ENCODE measurements at places on chromosomes 2 and 18. TPM values are rescaled to one million over a fixed set of nuclear protein-coding genes. Genes with fewer than 3 reads are reported as not detected.
A peak's percentile ranks its signal among the peaks of the same experiment; 100 is the strongest.

The HMSD gene
- total RNA-seq, result 0.06 TPM

The CABYR gene
- 1.4 TPM for total RNA-seq

DNA sequence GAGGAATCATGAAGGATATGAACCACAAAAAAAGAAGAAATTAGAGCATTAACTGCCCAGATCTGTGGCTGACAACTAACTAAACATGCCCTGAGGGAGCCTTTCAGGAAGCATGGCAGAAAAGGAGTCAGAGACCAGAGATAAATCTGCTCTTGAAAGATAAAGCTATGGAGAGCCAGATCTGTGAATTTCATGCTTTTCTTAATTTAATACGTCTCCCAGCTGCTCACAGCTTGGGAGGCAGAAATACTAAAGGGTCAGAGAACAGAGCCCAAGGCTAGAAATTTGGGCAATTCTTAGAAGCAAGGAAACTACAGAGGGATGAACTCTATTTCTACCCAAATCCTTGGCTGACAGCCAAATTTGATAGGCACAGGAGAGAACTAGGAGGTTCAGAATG lies 223.0 kb upstream of the DPP10 start:
- DNase-seq, result no peak

DNA sequence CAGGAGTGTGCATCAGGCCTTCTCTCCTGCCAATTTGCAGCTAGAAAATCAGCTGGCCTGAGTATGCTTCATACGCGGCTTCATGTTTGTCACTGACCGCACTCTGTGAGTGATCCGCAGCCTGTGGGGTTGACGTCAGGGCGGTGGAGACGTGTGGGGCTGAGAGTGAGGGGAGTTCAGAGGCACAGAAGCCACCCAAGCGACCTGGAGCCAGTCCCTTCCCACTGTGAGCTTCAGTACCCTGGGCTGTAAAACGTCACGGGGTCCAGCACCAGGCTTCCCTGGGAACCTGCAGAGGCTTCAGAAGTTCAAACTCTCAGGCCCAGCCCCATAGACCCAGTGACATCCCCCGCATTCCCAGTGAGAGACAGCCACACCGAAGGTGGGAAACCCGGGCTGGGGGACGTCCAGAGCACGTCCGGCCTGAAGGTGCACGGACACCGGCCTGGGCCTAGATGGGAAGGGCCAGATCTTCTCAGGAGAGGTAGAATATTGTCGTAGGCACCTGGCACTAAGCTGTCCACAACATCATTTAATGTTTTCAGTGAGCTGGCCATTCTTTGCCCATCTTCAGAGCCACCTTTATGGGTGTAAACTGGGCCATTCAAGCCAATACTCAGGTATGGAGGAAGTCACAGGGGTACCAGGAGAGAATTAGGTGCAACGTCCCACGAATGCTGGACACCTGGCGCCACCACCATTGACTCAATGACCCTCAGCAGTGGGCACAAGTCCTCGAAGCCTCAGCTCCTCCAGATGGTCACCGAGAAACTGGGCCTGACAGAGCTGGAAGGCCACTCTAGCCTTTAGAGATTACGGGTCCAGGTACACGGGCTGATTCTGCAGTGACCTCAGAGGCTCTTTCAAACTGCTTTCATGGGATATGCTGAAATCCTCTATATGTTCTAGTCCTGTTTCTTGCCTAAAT lies 235.6 kb upstream of the MYT1L start:
- peak; percentile 55 for DNase-seq

GRCh38 chr2:177164584-177165052 lies 48.0 kb upstream of the HNRNPA3 start:
- DNase-seq, result peak; percentile 83

DNA sequence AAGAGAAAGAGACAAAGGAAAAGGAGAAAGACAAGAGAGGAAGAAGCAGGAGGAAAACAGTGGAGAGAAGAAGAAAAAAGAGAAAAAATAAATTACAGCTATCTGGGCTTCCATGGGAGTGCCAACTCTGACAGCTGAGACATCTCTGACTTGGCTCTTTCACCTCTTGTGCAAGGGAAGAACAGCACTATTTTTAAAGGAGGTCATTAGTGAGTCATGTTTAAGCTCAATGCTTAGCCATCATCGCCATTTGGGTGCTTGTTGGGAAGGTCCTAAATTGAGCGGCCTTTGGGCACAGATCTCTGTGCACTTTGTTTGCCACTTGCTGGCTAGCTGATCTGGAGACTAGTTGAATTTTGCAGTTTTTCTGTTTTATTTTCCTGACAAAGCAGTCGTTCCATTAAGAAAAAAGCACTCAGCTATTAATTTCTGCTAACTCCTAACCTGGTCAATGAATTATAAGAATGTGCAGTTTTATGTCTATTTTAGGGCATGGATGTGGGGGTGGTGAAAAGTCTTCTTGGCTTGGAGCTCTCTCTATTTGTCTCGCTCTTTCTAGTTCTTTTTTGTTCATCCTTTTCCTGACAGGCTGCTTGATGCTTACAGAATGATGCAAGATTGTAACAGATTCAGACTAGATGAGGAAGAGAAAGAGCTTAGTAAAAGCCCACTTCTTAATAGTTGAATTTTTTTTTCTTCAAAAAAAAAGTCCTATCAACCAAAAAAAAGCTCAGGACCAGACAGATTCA lies 231.5 kb downstream of the SLC8A1 start:
- DNase-seq, result no peak

DNA sequence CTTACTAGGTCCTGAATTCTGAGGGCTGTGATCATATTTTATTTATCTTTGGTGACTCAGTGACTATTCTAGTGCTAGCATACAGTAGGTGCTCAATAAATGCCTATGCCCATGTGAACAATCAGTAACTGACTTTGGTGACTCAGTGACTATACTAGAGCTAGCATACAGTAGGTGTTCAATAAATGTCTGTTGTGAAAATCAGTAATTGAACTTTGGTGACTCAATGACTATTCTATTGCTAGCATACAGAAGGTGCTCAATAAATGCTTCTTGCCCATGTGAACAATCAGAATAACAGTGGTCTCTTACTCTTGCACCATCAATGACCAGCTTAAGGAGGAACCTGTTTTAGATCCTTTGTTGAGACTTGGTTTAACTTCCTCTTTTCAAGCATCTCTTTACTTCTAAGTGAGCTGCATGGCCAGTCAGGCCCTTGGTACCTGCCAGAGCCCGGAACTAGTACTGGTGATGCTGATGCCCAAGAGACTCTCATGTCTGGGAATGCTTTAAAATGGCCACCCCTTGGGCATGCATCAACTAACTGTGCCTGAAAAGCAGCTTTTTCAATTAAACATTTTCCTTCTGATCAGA lies 214.9 kb upstream of the SPRED2 start:
- DNase-seq, result no peak

The CAPN14 gene
- total RNA-seq, result 0.11 TPM

The FIGN gene
- 0.57 TPM for total RNA-seq

DNA sequence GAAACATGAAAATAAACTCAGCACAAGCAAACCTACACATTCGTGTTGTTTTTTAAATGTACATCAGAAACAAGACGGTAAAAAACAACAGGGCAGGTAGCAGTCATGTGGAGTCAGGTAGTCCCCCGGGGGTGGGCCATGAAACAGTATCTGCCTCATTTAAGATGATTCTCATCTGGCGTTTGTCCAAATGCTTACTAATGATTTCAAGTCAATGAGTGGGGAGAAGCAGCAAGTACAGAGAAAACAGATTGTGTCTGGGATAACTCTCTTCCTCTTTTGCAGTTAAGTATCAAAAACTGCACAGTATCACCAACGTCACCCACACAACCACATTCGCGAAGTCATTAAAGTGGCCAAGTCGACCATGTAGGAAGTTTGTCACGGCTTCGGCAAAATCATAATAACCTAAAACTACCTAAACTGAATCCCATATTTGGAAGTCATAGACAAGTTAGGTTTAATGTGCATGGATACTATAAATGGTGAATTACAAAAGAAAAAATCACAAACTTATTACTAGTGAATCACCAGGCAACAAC lies 1.3 kb downstream of the LAPTM4A start:
- peak; percentile 61 for DNase-seq

The CRACDL gene
- total RNA-seq, result 1.3 TPM

- no peak for DNase-seq
These were observed 18.6 kb downstream of the ADNP2 start for GRCh38 chr18:80127635-80128034.

DNA sequence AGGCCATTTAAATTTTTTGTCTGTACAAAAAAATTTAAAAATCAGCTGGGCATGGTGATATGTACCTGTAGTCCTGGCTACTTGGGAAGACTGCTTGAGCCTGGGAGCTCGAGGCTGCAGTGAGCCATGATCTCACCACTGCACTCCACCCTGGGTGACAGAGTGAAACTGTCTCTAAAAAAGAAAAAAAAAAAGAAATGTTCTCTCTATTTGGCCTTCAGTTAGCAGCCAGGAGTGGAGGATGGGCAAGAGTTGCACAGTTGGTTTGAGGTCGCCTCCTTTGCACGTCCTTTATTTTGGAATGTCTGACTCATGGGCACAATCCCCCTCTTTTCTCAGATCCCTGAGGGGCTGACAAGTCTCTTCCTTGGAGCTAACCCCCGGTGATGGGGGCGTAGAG lies 26.3 kb downstream of the ITM2C start:
- peak; percentile 36 for DNase-seq

The RTP5 gene
- total RNA-seq, result not detected

DNA sequence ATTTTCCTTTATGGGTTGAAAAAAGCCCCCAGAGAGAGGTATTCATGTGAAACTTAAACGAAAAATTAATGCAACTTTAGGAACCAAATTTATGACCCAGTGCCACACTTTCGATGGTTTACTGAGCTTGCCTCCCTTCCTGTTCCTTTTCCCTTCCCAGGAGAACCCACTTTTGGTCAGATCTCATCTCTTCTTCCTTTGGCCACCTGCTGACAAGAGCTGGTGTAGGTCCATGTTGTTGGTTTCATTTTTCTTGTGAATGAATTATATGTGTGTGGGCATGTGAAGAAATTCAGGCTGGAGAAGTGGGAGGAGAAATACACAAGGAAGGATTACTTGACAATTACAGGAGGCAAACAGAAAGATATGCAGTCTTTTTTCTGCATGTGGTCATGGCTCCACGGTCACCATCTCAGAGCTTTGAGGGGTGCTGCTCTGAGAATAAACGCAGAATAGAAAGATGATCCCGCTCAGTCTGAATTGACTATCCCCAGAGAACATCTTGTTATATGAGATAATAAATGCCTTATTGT lies 111.3 kb upstream of the TCF4 start:
- no peak for DNase-seq

- no peak for DNase-seq
These were observed 158.6 kb upstream of the DLX2 start for GRCh38 chr2:172261292-172261691.

DNA sequence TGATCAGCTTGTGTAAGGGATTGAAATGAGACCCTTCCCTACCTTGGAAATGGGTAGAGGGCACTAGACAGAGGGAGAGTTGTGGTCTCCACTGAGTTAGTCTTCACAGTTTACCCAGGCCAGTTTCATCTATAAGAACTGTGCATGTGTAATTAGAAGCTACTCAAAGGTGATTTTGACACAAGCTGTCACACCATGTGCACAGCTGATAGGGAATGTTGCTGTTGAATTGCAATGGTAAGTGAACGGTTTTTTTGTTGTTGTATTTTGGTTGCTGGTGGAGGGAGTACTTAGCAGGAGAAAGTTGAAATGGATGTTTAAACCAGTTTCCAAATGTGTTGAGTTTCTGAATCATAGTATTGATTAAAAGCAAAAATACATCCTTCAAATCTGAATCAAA lies 168.9 kb downstream of the LCLAT1 start:
- no peak for DNase-seq

The VIT gene
- total RNA-seq, result not detected

The NPPC gene
- total RNA-seq, result not detected

The GPAT2 gene
- total RNA-seq, result 0.06 TPM

DNA sequence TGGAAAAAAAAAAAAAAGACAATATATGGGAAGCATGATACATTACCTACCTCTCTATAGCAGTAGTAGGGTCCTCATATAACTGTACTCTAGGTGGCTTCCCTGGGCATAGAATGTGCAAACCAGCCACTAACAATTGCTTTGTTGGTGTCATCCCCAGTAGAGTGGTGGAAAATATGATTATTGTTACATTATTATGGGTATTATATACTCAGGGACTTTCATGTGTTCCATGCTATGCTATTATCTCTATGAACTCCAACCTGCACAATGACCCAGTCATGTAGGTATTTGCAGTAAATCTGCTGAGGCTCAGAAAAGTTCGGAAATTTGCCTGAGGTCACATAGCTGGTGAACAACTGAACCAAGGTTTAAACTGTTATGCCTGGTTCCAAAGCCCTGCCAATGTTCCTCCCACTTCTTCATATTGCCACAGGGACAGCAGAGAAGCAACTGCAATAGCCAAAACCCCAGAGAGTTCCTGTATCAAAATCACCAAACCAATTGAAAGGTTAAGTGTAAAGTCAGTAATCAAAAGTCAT lies 52.6 kb upstream of the MAP4K4 start:
- no peak for DNase-seq

- peak; percentile 85 for DNase-seq
These were observed 104.3 kb upstream of the ST6GAL2 start for GRCh38 chr2:106990297-106990696.

The CCDC121 gene
- total RNA-seq, result 0.74 TPM

Measured in Daoy (cell line).